GM10248 (cell line): ENCODE measurements at places on chromosomes 1 and 21.

- DNase-seq: no peak
These were observed 64.1 kb upstream of the ACTL8 start for GRCh38 chr1:17690906-17691634.

DNA sequence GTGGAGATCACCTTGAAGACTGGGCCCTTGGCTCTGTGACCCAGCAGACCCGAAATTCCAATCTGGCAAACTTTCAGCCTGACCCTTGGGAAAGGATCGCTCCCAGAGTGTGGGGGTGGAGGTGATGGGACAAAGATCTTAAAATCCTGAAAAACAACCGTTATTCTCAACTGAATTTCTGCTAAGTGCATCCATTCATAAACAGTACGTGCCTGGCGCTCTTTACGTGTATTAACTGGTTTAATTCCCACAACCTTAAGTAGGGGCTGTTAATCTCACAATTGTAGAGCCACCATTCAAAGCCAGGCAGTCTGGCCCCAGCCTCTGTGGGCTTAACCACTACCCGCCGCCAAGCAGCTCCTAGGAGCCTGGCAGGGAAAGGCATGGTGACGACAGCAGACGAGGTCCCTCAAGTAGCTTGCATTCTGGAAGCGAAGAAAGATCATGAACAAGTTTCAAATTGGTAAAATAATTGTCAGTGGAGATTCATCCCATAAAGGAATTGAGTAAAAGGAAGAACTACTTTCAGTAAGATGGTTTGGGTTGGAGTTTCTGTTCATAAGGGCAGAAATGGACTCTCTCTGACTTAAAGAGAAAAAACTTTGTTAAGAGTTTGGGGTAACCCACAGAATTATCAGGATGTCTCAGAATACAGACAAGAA is 11.4 kb upstream of the RGS16 start:
- DNase-seq: no peak

GRCh38 chr1:170699696-170700095 is 35.8 kb downstream of the PRRX1 start:
- DNase-seq: no peak

DNA sequence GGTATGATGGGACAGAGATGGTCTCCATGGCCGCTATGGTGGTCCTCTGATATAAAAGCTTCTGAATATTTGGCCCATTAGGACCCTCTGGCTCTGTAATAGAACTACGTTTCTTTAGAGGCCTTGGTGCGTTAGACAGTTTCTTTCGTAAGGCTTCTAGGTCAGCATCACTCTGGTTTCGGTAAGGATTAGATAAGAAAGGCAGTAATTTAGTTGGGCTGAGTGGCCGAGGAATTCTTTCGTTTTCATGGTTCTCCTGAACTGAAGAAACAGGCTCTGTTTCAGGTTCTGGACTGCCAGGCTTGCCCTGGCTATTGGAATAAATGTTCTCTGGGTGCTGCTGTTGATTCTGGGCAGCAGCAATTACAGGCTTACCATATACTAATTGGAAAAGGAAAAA is 49.5 kb downstream of the TP53BP2 start:
- no peak for DNase-seq

DNA sequence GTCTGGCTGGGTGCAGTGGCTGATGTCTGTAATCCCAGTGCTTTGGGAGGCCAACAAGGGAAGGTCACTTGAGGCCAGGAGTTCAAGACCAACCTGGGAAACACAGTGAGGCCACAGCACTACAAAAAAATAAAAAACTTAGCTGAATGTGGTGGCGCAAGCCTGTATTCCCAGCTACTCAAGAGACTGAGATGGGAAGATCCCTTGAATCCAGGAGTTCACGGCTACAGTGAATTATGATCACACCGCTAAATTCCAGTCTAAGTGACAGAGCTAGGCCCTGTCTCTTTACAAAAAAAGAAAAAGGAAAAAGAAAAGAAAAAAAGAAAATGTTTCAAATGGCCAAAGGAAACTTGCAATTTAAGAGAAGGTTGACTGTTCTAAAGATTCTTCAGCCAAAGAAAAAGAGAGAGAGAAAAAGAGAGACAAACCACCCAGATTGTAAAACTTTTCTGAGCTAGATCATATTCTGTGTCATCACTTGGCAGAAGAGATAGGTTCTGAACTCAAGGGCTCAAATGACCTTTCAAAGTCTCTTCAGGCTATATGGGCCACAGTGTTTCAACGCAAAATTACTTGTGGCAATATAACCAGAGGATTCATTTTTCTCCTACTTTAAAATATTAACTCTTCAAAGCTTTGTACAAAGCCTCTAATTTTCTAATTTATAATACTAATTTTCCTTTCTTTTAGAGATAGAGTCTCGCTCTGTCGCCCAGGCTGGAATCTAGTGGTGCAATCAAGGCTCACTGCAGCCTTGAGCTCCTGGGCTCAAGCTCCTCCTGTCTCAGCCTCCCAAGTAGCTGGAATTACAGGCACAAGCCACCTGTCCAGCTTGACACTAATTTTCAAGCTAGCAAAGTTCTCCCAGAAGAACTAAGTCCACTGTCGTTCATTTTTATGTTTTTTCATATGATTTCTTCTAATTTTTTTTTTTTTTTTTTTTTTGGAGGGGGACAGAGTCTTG is 20.5 kb downstream of the ARID4B start:
- DNase-seq: no peak

- no peak for DNase-seq
These were observed 7.6 kb downstream of the PABPC4 start for GRCh38 chr1:39569034-39569433.

DNA sequence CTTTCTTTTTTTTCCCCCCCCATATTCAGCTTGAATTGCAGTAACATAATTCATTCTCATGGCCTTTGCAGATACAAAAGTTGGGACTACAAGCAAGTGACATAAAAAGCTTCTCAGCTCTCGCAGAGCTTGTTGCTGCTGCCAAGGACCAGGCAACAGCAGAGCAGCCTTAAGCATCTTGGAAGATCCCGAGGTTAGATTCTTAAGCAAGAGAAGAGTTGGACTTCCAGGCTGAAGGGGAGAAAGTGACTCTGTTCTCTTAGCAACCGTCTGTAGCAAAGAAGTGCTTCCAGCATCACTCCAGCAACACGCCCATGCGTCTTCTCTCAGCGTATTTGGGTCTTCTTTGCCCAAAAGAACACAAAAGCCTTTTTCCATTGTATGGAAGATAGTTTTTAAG is 20.7 kb downstream of the AGT start:
- no peak for DNase-seq

GRCh38 chr1:113783254-113784103 is 24.2 kb upstream of the PHTF1 start:
- peak; percentile 21 for DNase-seq

DNA sequence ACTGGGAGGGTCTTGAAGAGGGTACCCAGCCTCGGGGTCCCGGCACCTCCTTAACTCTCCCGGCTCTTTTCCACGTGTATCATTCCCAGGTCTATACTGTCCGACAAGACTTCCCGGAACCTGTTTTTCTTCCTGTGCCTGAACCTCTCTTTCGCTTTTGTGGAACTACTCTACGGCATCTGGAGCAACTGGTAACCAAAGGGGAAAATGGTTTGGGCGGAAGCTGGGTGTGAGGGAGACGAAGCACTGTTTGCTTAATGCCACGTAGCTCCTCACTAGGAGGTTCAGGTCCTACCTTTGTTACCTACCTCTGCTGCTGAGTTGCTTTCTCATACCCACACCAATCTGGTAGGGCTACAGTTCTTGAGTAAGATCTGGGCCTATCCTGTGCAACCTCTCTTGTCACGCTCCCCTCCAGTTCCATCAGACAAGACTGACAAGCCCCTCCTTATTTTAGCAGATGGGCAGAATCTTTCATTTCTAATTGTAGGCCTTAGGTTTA is 642 bp downstream of the SLC30A7 start:
- peak; percentile 47 for DNase-seq

- DNase-seq: no peak
These were observed 352.4 kb downstream of the USP25 start for GRCh38 chr21:16082038-16082816.

DNA sequence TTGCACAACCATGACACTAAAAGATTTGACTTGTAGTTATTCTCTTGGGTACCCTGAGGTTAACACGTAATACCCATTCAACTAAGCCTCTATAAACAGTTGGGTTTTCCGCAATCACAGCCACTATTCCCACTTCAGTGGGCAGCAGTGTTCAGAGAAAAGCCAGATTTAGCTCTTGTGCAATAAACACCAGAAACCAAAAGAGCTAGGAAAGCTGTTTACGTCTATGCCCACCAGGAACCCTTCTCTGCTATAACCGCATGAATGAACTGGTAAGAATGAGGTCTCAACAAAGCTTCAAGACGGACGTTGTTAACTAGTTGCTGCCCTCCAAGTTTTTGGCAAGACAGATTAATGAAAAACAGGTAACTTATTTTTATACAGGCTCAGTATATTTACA is 101.3 kb downstream of the SLC45A1 start:
- no peak for DNase-seq

DNA sequence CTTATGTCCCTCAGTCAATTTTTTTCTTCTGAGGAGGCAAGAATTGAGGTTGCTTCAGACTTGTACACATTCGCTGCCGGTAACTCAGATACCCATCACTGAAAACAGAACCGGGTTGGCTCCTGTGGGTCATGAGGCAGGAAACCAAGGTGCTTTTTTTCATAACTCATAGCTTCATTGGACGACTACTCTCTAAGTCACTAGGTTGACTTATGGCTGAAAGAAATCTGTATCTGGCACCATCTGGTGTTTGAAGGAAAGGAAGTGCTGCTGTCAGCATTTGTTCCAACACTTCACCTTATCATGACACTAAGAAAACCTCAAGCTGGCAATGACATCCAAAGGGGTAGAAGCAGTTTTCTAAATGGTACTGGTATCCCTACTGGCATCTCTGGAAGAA is 82.3 kb downstream of the TBX19 start:
- DNase-seq: no peak

DNA sequence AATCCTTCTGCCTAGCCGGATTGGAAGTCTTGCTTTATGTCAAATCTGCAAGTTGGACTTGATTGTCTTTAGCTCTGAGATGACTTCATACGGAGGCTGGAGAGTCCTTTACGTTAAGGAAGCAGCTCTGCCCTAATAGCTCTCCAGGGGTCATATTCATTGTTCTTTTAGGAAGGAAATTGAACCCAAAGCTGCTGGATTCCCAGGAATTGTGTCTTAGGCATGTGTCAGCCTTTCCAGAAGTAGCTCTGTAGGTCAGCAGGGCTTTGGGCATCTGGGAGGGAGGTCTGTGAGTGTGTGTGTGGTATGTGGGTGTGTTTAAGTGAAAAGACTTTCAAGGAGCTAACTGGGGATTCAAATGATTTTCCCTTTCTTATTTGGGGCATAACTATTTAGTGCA is 82.4 kb downstream of the ABCA4 start:
- no peak for DNase-seq
